RPMI7951 (cell line): ENCODE measurements at places on chromosomes 2 and 18. TPM values are rescaled to one million over a fixed set of nuclear protein-coding genes. Genes with fewer than 3 reads are reported as not detected.

DNA sequence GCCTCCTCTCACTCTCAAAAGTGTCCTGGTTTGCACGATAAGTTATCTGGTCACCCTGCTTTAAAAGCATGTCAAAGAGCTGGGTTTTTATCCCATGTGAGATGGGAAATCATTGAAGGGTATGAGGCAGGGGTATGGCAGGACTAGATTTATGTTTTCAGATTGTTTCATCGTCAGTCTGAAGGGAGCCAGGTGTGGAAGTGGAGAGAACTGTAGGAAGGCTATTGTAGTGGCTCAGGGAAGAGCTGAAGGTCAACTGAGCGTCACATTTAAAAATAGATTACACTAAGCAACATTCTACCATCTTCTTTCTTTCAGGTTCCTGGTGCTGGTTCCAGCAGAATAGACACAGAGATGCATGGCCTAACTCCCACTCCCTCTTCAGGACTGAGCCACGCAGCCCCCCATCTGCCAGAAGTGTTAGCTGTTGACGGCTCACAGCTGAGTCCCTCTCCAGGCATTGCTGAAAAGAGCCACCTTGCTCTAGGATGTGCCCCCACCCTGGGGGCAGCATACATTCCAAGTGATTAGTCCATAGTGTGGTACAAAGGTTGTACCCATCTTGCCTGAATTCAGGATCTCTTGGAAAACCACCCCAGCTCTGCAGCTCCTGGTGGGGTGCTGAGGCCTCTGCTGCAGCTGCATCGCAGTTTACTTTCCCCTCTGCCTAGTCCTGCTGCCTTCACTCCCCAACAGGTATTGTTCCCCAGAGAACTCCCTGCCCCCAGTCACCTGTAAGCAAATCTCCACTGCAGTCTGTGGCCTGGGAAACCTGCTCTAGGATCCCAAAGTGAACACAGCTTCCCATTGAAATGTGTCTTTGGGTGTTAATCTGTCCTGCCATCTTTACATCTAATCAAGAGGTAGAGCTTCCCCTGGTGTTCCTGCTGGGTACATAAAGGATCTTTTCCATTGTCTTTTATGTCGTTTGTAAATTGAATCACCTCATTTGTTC is 79.5 kb upstream of the KLF7 start:
- DNase-seq: no peak

DNA sequence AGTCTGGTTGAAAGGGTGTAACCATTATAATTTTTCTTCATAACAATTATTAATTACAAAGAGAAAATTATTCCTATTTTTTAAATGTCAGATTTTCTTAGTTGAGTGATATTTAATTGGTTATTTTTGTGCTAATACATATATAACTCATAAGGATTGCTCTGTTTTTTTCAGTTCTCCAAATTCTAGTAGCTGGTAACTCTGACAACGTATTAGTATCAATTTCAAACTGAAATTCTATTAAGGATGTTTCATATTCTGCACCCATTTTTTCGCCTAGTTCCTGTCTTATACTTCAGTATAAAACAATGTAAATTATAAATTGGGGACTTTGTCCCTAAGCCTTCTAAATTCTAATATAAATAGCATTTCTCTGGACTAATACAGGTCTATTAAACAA is 81.0 kb downstream of the R3HDM1 start:
- DNase-seq: no peak

GRCh38 chr2:109335631-109336176 is 206.7 kb downstream of the SH3RF3 start:
- DNase-seq: peak; percentile 89

The SNED1 gene
- 63.7 and 65.5 TPM in 2 replicates for total RNA-seq

The RAD51AP2 gene
- not detected in 2 replicates for total RNA-seq

DNA sequence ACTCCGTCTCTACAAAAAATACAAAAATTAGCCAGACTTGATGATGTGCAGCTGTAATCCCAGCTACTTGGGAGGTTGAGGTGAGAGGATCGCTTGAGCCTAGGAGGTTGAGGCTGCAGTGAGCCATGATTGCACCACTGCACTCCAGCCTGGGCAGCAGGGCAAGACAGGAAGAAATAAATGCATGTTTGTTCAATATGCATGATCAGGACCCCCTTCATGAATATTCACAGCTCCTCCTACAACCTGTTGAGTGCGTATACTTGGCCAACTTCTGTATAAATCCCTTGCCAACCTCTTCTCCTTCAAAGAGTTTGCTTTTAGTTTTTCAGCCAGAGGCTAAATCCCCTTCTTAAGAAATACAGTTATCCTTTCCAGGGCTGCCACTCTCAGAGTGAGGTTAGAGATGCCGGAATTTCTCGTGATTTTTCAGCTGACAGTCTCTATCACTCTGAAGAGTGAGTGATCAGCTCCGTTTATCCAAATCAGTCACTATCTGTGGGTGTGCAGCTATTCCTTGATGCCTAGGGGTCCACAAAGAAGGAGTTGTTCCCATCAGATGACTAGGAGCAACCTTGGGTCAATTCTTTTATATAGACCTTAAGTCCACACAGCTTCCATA is 39.2 kb downstream of the FAM161A start:
- no peak for DNase-seq

GRCh38 chr2:72013726-72014125 is 133.9 kb downstream of the CYP26B1 start:
- no peak for DNase-seq

The DNAH6 gene
- 0.10 and 0.12 TPM in 2 replicates for total RNA-seq

DNA sequence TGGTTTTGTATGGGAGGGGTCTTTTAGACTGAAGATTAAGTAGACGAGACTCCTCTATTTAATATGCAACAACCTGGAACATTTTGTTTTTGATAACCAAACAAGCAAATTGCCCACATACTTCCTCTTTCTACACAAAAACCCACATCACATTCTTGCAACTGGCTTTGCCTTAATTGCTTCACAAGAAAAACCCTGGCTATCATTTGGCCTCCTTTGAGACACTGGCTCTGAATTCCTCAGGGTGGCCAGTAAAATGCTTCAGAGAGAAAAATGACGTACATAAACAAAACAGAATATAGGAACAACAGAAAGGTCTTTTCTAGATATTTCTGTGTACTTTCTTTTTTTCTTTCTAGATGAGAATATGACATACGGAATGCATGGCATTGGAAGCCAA is 103.0 kb downstream of the TRIB2 start:
- peak; percentile 73 for DNase-seq

DNA sequence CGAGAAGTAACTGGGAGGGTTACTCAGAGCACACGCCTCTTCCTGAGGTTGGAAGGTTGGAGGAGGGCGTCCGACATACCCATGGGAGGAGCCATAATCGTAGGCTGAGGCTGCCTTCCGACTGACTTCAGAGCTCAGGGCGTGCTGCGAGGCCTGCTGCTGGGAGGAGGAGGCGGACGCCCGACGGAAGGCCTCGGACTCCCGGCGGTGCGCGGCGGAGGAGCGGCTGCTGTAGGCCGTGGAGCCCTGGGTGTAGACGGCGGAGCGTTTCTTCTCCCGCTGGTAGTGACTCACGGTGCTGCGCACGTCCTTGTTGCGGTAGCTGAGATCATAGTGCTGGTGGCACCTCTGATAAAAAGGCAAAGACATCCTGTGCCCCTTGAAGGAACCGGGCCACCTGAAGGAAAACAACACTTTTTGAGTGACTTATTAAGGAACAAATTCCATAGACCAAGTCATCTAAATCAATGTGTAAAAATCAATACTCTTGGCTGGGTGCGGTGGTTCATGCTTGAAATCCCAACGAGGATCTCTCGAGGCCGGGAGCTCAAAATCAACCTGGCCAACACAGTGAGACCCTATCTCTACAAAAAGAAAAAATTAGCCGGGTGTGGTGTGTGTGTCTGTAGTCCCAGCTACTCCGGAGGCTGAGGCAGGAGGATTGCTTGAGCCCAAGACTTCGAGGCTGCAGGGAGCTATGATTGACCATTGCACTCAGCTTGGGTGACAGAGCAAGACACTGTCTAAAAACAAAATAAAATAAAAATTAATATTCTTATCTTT is 4.7 kb downstream of the MYOM1 start:
- no peak for DNase-seq

DNA sequence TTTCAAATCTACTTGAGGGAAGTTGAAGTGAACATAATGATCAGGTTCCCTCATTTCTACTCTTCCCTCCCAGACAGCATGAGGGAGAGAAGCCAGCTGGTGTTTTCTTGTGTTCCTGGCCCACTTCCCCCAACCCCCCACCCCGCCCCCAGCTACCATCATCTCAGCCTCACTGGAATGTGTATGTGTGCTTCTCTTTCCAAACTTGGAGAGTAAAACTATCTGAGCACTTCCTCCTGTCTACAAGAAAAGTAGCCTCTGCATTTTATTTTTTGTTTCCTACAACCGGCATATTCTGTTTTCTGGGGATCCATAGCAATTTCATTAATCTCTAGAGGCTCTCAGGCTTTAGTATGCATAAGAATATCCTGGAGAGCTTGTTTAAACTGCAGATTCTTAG is 53.6 kb upstream of the GRHL1 start:
- DNase-seq: no peak

DNA sequence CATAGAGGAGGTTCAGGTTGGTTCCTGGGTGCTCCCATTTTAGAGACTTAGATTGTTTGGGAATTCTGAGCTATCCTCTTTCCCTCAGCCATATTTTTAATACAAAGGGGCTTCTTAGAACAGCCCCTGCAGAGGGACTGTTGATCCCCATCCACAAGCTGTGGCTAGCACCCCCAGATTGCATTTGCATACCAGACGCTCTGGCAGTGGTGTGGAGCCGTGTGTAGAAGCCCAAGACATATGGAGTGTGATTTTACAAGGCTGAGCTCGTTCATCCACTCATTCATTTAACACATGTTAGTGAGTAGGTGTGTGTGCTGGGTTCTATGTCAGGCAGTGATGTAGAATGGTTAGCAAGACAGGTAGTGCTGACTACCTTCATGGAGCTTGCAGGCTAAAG is 166.7 kb upstream of the BOD1L2 start:
- no peak for DNase-seq

- no peak for DNase-seq
Observed at GRCh38 chr2:75994759-75995158, 284.0 kb upstream of the GCFC2 start.

- peak; percentile 73 for DNase-seq
Observed at GRCh38 chr18:12041561-12041960, 52.1 kb upstream of the ANKRD62 start.

The AQP12B gene
- total RNA-seq: not detected in 2 replicates

The ABHD1 gene
- total RNA-seq: 0.12 TPM in 1 of 2 replicates, not detected in the other

DNA sequence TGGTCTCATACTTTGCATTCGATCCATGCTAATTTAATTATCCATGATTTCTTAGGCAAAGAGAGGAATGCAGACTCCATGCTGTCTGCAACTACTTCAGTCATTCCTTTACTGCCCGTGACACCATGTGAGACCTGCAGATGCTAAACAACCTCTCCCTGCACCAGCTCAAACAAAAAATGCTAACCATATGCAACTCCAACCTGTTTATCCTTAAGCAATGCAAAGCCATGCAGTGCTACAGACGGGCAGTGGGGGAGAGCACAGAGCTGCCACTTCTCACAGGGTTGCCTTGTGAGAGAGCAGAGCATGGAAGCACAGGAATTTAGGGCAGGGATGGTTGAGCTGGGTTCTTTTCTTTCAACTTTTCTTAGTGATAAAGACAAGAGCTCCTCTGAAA is 74.9 kb upstream of the KLHL14 start:
- no peak for DNase-seq

DNA sequence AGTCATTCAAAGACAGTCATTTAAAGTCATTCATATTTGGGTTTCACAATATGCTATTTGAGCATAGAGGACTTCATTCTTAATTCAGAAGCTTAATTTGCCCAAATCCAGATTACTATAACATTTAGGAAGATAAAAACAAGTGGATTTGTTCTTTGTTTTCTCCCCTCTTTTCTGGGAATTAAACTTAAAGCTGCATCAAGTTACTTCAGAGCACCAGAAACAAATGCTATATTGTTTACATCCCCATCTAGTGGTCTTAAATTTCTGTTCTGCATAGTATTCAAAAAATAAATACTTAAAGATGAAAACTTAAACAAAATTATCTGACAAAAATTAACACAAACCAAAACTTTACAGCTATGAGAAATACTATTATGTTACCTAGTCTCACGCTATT is 34.7 kb upstream of the MARCHF7 start:
- DNase-seq: peak; percentile 26

The ACVR1C gene
- 0.10 and 0.12 TPM in 2 replicates for total RNA-seq

DNA sequence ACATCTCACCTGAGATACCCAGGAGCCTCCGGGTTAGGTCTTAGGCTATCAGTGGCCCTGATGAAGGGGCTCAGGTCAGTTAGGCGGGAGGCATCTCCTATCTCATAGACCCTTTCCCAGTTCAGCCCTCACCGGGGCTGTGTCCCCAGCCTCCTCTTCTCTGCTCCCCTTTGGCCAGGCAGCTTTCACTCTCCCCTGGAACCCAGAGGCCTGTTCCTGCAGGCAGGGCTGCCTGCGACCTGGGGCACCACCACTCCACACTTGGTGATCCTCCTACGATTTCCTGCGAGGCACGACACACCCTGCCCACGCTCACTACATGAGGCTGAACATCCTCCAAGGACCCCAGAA is 51.2 kb downstream of the SFXN5 start:
- no peak for DNase-seq

- no peak for DNase-seq
Observed at GRCh38 chr18:26511339-26512071, 36.8 kb downstream of the KCTD1 start.

The TDRD15 gene
- not detected in 2 replicates for total RNA-seq

DNA sequence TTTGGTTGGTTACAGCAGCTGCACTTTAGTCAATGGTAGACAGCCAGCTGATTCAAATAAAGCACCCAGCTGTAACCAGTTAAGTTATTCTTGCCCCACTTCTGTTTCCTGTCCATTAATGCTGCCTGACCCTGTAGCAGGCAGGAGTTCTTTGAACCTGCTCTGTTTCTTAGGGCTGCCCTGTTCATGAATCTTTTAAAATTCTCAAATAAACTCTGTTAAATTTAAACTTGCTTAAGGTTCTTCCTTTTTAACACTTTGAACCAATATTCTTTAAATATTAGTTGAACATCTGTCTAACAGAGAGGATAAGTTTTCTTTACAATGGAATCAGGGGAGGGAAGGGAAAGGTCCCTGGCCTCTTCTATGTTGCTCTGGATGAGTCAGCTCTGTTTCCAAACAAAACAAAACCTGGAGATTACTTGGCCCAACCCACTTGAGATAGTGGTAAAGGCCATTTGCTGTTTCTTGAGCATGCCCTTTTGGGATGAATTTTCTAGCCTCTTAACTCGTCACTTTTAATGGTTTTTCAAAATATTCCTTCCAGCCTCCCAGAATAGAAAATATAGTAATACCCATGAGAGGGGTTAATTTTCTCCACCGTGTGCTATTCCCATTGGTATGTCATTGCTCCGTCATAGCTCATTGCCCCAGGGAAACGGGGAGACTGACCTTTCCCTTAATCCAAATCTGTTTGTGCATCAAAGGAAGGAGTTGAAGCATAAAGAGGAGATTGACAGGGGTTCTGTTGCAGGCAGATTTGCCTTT is 112.1 kb upstream of the FHL2 start:
- peak; percentile 85 for DNase-seq

The IKZF2 gene
- 3.8 and 4.1 TPM in 2 replicates for total RNA-seq

GRCh38 chr2:233350708-233351107 is 3.6 kb upstream of the DGKD start:
- peak; percentile 99 for DNase-seq
